ENCODE measurements at places on chromosomes 3 and 15.

DNA sequence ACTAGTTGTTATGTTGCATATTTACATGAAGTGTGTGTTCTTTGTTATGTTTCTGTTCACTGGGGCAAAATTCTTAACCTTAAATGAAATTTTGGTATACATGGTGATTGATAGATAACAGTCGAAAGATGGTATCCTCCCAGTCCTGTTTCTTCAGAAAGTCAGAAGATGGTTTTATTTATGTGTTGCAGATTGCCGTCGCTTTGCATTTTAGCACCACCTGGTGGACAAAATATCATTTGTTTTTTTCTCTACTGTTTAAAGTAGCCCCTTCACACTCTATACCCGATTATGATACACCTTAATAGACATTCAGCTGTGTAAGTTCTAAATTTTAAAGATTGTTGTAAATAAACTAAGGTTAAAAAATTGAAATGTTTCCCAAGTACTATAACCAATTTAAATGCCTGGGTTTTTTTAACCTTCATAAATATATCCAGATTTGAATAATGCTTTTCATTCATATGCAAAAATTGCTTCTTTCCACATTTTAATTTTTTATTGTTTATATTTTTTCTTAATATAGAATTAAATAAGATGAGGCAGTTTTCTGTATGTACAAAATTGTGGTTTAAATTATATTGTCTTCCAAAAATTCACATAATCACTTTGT, 152.2 kb downstream of the ALCAM start:
- DNase-seq, result no peak

- no peak for DNase-seq
Measured at GRCh38 chr3:4794331-4794730, 184.9 kb upstream of the BHLHE40 start.

- DNase-seq, result no peak
Measured at GRCh38 chr3:147304756-147305155, 101.6 kb downstream of the ZIC4 start.

DNA sequence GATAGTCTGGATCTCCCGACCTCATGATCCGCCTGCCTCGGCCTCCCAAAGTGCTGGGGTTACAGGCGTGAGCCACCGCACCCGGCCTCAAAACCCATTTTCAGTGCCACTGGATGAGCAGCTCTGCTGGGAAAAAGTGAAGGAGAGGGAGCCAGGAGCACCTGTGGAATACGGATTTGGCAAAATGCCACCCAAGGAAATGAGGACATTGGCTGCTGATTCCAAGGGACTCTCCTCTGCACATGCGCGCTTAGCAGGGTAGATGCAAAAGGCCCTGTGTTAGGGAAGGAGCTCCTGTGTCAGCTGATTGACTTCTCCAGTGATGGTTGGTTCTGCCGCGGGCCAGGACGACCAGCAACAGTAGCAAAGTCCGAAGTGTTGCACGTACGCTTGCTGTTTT, 43.4 kb upstream of the IGF1R start:
- no peak for DNase-seq

DNA sequence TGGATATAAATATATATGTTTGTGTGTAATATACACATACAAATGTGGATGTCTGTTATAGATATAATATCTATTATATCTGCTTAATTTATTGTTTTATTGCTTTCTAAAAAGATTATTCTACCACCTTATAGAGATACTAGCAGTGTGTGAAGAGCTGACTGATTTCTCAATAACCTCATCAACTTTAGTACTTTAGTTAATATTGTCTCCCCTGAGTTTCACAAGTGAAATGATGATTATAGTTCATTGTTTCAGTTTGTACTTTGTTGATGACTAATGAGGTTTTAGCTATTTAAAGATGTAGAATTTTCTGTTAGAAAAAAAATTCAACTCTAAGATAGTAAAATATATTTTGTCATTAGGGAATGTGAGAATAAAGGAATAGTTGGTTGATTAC, 11.4 kb downstream of the RSRC1 start:
- DNase-seq, result no peak

- DNase-seq, result no peak
Measured at GRCh38 chr3:36991923-36992805, 767 bp downstream of the EPM2AIP1 start.

DNA sequence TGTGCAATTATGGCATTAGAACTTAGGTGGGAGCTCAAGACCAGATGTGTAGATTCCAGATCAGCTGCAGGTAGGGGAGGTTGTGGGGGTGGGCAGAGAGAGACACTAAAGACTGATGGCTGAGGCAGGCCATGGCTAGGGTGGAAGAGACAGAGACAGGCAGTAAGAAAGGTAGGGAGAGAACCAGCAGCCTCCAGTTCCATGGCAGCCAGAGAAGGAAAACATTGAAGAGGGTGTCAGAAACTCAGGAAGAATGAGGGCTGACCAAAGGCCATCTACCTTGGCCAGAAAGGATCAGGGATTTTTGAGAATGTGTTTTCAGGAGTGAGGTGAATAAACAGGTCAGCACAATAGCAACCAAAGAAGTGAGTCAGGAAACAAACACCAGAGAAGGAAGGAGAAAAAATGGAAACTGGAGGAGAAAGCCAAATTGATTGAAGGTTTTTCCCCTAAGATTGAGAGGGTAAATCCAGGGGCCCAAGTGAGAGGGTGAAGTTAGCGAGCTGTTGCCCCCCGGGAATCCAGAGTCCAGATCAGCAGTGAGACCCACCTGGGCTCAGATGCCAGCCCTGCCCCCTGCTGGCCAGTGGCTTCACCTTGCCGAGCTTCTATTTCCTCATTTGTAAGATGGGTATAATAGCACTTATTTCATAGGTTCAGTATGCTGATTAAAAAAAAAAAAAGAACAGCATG, 41.0 kb downstream of the ABHD2 start:
- DNase-seq, result peak; percentile 69

GRCh38 chr3:31223278-31223677, 309.4 kb upstream of the STT3B start:
- no peak for DNase-seq

- DNase-seq, result no peak
Measured at GRCh38 chr3:39184081-39184967, 8.1 kb downstream of the XIRP1 start.

DNA sequence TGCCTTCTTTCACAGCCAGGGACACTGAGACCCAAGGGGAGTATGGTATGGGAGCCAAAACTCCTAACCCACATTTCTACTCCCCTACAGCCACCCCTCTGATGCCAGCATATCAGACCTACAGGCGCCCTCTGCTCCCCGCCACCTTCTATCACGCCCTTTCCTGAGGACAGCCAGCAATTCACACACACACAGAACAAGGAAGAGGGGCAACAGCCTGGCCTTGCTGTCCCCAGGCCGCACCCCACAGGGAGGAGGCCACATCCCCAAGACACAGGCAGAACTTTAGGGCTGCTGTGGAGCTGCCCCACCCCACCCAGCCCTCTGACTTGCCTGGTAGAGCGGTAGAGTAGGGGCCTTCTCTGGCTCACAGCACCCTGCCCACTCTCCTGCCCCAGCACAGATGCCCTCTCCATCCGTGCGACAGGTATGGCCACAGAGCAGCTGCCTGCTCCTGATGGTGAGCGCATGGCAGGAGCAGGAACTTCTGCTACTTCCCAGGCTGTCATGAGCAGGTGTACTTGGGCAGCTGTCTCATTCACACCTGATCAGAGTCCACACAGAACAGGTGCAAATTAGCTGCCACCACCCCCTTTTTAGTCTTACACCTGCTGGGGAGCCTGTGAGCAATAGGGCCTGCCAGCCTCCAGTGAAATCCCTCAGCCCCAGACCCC, 33.4 kb downstream of the CCDC33 start:
- DNase-seq, result no peak

- no peak for DNase-seq
Measured at GRCh38 chr15:82106679-82107078, 60.9 kb upstream of the MEX3B start.

- no peak for DNase-seq
Measured at GRCh38 chr3:160831401-160831800, 75.4 kb downstream of the PPM1L start.

GRCh38 chr3:53016236-53016635, 29.6 kb downstream of the SFMBT1 start:
- no peak for DNase-seq

- no peak for DNase-seq
Measured at GRCh38 chr3:48018841-48019240, 2.6 kb upstream of the MAP4 start.

DNA sequence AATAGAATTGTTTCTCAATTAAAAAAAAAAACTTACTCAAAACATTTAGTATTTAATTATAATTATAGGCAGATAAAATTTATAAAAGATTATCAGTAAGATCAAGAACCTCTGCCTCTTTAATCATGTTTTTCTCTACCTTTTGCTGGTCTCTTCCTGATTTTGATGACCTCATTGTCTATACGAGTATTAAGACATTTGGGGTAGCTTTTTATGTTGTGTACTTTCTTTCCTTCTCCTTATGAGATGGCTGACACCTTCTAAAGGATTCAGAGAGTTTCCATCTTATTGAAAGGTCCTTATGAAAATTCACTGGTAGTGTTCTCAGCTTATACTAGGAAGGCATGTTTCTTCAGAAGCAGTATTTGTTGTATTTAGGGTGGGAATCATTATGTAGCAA, 426.3 kb downstream of the LPP start:
- no peak for DNase-seq

DNA sequence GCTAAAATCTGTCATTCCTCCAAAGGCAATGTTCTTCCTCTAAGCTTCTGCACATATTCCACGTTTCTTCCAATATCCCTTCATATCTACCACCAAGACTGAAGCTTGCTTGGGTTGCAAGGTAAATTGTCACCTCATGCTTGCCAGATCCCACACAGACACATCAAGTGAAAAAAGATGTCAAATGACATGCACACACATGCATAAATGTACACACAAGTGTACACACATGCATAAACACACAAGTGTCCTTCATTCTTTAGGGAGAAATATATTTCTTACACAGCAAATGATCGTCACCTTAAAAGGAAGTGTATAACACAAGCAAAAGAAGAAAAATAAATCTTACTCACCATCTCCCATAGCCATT, 59.4 kb downstream of the CLASP2 start:
- DNase-seq, result no peak

GRCh38 chr15:52349052-52349700, 53.6 kb upstream of the MYO5C start:
- DNase-seq, result no peak

DNA sequence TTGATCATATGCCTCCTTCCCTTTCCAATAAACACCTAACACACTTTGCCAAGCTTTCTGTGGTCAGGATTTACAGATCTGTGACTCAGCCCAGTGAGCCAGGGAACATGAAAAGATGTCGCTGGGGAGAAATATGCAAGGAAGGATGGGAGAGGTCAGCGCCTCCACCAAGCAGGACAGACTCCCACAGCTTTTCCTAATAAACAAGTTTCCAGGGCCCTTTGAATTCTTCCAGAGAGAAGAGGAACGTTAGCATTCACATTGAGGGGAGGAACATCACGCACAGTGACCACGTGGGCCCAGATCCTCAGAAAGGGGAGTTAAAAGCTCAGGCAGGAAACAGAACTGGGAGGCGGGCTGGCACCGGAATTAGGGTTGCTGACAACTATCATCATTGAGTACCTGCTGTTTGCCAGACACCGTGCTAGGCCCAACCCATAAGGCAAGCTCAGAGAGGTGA, 33.3 kb upstream of the MRPS22 start:
- DNase-seq, result no peak

DNA sequence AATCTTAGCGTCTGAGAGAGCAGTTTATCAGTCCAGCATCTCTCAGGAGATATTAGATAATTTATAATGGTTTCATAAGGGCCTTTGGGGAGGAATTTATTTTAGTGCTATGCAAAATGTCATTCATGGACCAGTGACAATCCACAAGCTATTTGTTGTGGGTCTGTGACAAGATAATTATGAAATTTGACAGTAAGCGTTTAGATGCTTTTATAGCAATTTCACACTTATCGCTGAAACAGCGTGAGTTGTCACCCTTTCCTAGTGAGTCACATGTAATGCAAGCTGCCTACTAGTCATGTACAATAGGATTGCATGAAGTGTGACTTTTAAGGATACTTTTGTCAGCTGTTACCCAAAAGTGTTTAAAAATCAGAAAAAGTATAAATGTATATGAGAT, 315.6 kb upstream of the THBS1 start:
- DNase-seq, result no peak

GRCh38 chr15:66923438-66923881, 141.9 kb upstream of the SMAD3 start:
- DNase-seq, result no peak

DNA sequence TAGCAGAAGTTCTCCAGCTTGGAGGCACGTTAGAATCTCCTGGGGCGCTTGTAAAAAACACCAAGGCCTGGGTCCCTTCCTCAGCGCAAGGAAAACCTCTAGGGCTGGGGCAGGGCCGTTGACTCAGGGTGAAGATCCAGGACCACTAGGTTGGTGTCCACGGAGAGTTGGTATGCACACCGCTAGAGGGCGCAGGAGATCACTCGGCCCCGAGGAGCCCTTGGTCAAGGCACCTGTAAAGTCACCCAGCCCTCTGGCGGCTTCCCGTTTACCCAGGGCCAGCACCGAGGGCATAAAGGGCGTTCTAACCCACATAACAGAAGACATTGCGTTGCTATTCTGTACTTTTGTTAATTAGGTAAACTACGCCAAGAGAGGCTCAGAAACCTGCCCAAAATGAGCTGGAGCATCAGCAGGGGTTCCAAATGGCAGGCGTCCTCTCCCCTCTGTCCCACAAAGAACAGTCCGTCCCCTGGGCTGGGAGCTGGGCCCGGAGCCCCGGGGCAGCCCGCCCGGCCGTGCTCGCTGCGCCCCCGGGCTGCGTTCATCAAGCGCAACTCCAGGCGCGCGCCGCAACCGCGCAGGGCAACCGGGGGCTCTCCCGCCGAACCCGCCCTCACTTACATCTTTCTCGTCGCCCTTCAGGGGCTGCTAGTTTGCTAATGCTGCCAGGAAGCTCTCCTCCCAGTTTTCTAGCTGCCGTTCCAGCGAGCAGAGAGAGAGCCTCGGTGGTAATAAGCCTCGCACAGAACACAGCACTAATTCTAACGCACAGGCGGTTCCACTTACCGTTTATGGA, 332.1 kb downstream of the ARRDC4 start:
- DNase-seq, result peak; percentile 65

- DNase-seq, result no peak
Measured at GRCh38 chr3:19272296-19272695, 124.0 kb downstream of the KCNH8 start.

DNA sequence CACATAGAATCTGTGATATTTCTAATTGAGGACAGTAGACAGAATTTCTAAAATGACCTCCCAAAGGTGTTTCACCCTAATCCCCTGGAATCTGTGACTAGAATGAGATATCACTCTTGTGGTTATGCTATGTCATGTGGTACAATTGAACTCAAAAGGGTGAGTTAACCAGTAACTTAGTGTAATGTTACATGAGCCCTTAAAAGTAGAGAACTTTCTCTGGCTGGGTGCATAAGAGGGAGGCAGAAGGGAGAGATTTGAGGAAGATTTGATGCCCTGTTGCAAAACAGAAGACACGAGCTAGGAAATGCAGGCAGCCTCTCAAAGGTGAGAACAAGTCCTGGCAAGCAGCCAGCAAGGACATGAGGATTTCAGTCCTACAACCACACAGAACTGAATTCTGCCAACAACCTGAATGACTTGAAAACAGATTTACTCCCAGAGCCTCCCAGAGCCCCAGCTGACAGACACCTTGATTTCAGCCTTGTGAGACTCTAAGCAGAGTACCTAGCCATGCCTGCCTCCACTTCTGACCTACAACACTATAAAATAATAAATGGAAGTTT, 160.3 kb downstream of the MTHFS start:
- no peak for DNase-seq
